Fibroblast of the conjunctiva (primary cell): ENCODE measurements at places on chromosomes 2 and 18.
A peak's percentile ranks its signal among the peaks of the same experiment; 100 is the strongest.

DNA sequence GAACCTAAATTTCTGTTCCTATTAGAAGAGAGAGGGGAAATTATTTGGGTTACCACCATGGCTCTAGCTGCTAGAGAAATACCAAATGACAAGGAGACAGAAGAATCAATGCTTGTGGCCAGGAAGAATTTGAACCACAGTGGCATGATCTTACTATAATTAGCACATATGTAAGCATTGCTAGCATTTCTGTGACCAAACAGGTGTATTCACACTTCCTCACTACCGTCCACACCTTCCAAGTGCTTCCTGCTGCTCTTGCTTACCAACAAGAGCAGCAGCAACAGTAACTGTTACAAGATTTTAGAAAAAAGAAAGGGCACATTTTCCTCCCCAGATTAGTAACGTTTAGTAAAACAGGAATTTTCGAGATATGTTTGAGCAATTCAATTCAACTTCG, 60.5 kb downstream of the CDH7 start:
- DNase-seq, result no peak

DNA sequence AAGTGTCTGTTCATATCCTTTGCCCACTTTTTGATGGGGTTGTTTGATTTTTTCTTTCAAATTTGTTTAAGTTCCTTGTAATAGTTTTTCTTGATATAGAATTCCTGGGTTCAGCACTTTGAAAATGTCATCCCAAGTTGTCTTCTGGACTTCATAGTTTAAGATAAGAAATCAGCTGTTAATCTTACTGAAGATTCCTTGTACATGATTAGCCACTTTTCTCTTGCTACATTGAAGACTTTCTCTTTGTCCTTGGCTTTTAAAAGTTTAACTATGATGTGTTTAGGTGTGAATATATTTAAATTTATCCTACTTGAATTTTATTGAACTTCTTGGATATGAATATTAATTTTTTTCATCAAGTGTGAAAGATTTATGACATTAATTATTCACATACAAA, 387.2 kb upstream of the CWC22 start:
- no peak for DNase-seq

- DNase-seq, result no peak
Observed at GRCh38 chr18:12748671-12749070, 45.8 kb downstream of the PSMG2 start.

- DNase-seq, result no peak
Observed at GRCh38 chr2:80329491-80329890, 24.9 kb upstream of the LRRTM1 start.

GRCh38 chr2:167784084-167784425, 463.3 kb downstream of the STK39 start:
- no peak for DNase-seq

DNA sequence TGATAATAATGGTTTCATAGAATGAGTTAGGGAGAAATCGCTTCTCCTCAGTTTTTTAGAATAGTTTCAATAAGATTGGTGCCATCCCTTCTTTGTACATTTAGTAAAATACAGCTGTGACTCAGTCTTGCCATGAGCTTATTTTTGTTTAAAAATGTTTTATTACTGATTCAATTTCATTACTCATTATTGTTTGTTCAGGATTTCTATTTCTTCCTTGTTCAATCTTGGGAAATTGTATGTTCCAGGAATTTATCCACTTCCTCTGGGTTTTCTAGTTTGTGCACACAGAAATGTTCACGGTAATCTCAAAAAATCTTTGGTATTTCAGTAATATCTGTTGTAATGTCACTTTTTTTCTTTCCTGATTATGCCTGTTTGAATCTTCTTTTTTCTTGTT, 371.5 kb upstream of the SETBP1 start:
- DNase-seq, result no peak

- DNase-seq, result no peak
Observed at GRCh38 chr2:15674637-15675455, 83.2 kb downstream of the DDX1 start.

DNA sequence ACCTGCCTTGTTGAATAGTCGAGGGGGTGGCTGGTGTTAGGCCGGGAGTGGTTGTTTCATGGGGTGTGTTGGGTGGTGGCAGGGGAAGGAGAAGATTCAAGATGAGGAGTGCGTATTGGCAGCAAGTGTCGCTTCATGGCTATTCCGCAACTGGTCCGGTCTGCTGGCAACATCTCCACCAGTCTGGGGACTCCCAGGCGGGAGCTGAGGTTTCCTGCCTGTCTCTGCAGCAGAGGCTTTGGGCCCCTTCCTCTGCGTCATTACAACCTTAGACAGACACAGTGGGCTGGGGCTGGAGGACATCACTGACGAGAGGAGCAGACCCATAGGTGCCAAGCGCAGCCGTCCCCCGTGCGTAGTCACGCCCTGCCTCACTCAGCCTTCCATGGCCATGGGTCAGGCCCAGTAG, 64.0 kb upstream of the MCFD2 start:
- DNase-seq, result no peak

- no peak for DNase-seq
Observed at GRCh38 chr2:88855620-88856408, 164.3 kb downstream of the RPIA start.

DNA sequence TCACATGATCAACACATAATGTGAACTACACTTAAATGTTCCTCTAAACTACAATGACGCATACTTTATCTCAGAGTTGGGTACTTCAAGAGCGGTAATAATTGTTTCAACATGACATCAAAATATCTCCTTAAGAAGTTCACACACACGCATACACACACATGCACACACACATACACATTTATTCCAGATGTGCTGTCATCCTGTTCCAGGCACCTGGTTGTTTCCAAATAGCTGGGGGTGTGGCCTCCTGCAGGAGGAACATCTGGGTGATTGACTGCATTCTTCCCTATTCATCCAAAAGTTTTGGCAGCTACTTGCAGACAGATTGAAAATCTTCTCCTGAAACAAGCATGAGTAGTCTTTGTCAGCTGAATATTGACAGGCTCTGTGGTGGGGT, 37.9 kb upstream of the PIK3C3 start:
- DNase-seq, result no peak

DNA sequence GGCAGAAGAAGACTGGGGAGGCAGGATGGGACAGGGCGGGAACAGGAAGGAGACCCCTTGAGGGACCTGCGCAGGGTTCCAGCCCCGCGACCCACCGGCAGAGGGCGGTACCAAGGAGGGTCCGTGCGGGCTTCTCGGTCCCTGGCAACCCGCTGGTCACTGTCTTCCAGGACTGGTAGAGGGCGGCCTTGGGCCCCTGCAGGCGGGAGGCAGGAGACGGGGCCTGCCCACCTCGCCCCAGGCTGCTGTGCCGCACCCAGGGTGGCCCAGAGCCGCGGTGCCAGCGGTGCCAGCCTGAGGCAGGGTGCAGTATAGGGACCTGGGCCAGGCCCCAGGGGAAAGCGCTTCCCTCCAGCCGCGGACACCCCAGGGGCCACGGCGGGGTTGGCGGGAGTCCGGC, 34.5 kb downstream of the NEURL3 start:
- no peak for DNase-seq

DNA sequence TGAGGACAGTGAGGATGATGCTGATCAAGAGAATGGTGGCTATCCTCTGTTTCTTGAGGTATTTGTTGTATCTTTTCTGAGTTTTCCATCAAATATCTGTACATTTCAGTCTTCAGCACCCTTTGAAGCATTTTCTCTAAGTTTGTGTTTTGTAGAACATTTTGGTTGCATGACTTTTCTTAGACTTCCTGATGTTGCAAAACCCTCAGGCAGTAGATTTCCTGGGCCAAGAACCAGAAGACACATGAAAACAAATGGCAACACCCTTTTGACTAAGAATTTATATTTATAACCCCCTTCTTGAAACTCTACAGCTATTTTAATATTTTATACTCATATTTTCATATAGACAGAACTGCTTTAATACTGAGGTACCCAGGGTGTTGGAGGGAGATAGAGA, 16.2 kb downstream of the HNMT start:
- no peak for DNase-seq

DNA sequence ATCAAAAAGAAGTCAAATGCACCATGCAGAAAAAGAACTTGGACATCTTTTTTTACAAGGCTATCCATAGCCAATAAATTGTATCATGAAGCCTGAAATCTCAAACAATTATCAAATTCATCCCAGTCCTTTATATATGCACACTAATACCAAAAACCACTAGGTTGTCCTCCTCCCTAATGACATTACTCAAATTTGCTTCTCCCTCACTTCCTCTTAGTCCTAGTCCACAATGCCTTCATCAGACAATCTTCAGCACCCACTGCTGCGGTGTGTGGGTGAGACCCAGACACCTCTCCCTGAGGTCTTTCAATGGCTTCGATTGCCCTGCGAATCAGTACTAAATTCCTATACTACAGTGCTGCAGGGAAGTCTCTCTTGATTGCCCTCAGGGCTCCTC, 58.1 kb downstream of the CLASP1 start:
- DNase-seq, result no peak

GRCh38 chr2:188524519-188525113, 232.9 kb downstream of the GULP1 start:
- peak; percentile 56 for DNase-seq

DNA sequence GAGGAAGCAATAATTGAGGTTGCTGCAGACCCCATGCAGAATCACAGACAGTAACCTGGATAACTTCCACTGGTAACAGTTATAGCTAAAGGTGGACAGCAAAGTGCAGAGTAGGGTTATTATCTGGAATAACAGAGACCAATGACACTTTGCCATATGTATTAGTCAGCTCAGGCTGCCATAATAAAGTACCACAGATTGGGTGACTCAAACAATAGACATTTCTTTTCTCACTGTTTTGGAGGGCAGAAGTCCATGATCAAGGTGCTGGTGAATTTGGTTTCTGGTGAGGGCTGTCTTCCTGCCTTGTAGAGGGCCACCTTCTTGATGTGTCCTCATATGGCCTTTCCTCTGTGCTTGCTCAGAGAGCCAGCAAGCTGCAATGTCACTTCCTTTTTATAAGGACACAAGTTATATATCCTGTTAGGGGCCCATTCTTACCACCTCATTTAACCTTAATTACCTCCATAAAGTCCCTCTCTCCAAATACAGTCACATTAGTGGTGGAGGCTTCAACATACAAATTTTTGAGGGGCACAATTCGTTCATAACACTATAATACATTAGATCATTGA, 191.0 kb upstream of the LRP1B start:
- no peak for DNase-seq

DNA sequence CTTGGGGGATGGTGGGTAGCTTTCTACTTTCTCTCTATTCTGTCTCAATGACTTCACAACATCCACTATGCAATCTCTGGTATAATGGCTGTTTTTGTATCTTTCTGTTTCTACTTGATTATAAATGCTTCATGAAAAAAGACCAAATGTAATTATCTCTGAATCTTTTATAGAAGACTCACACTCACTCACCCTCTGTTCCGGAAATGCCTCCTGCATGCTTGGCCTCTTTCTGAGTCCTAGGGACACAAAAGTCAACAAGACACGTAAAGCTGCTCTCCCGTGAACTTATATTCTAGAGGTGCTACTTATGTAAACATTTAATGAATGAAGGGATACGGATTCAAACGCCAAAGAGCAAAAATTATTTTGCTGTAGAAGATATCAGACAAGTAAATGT, 502.2 kb upstream of the SOX11 start:
- no peak for DNase-seq

DNA sequence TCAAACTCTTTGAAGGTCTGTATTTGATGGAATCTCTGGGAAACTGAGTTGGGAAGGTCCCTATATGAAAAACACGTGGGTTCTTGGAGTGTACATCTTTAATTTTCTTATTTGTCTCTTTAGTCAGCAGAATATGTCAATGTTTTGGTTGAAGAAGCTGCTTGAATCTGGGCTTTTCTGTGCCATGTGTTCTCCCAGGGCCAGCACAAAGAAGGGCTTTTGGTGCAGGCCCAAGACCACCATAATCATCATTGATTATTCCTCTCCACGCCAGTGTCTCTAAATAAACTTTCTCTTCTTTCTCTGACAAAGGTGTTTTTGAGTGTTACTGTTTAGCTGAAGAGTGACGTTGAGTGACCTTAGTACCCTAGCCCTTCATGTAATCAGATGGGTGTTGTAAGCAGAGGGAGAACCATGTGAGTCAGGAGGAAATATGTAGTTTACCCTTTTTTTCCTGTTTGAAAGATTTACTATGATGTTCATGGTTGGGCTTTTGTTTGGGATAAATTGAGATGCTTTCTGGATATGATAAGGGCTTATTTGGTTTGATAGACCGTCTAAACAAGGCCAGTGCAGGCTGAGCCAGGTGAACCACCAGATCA, 11.6 kb upstream of the TNP1 start:
- DNase-seq, result no peak

DNA sequence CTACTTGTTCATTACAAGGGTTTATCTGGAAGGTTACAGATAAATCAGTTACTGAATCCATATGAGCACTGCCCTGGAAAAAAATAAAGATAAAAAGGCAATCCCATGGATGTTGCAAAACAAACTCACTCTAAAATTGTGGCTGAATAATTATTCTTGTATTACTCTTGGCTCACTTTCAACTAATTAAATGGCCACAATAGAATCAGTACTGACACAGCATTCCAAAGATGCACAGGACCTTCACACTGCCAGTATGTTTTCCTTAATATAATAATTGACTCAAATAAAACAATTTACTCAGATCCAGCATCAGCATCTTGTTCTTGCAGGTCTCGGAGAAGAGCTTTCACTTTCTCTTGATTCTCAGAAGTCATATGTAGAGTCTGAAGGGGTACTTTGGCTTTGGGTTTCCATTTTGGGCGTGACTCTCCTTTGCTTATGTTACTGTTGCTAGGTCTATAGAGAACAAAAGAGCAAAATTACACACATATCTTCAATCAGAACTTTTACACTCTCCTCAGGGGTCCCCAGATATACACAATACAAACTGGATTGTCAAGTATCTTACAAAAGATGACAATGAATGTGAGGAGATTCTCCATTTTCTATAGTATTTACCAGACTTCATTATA, 12.6 kb downstream of the DHX57 start:
- no peak for DNase-seq

- DNase-seq, result no peak
Observed at GRCh38 chr2:234451852-234452625, 44.8 kb downstream of the ARL4C start.

GRCh38 chr2:81396417-81397019, 1092.0 kb upstream of the LRRTM1 start:
- DNase-seq, result no peak

GRCh38 chr18:22001912-22002487, 167.4 kb upstream of the GATA6 start:
- DNase-seq, result no peak

DNA sequence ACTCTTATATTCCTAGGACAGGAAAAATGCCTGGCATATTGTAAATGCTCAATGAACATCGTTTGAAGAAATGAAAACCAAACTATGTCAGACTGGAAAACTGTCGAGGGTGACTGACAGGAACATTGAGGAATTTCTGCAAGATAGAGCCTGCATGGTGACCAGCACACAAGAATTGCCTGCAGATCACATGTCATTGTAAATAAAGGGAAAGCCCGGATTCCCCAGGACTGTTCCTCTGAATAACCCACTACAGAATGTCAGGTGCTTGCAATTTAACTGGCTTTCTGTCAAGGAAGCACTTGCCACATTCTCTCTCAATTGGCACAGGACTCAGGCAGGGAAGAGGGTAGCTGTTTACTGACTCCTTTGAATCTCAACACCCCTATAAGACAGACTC, 129.0 kb upstream of the REG3G start:
- no peak for DNase-seq

GRCh38 chr2:64260817-64261216, 116.6 kb upstream of the PELI1 start:
- DNase-seq, result no peak
